ENCODE measurements at places on chromosomes 5 and 9. TPM values are rescaled to one million over a fixed set of nuclear protein-coding genes. Genes with fewer than 3 reads are reported as not detected.

RPL35 gene
- 3,147 TPM for total RNA-seq

RELL2 gene
- 2.1 TPM for total RNA-seq

PRDM9 gene
- total RNA-seq, result not detected

GDA gene
- total RNA-seq, result not detected

MARCHF11 gene
- not detected for total RNA-seq

DIRAS2 gene
- 6.7 TPM for total RNA-seq

PURA gene
- 14.7 TPM for total RNA-seq

CDC26 gene
- total RNA-seq, result 43.1 TPM

ACER2 gene
- 1.3 TPM for total RNA-seq

FAM153A gene
- not detected for total RNA-seq
